ENCODE measurements at places on chromosomes 12 and 14. TPM values are rescaled to one million over a fixed set of nuclear protein-coding genes. Genes with fewer than 3 reads are reported as not detected.

Gene TC2N
- total RNA-seq: 1.4 TPM

Gene AMDHD1
- total RNA-seq: not detected

Gene GLRX5
- 40.3 TPM for total RNA-seq

Gene CLEC7A
- not detected for total RNA-seq

Gene CCDC197
- not detected for total RNA-seq

DNA sequence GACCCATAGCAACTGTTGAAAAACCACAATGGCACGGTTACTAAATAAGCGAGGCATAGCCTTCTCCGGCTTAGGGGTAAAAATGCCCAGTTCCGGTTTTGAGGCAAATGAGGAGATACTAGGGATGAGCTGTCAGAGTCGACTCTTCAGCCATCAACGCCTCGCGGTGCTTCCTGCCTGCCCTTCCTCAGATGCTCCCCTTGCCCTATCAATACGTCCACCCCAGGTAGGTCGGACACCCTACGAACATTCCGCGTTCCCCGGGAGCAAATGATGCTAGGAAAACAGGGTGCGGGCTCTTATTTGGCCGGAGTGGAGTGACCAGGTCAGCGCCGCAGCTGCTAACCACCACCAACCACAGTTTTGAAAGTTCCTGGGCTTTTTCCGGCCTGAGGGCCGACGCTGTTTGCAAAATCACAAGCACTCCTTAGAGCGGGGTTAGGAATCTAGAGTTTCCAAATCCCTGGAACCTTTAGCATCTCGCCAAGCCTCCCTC lies 1.2 kb downstream of the SRSF9 start:
- H3K36me3 ChIP-seq: peaks cover 25% of the 10 kb centered on the region
- DNase-seq: peak; percentile 60
- peak overlapping the region; percentile 93 for H3K27ac ChIP-seq
- peaks cover 10% of the 10 kb centered on the region for H3K4me1 ChIP-seq

DNA sequence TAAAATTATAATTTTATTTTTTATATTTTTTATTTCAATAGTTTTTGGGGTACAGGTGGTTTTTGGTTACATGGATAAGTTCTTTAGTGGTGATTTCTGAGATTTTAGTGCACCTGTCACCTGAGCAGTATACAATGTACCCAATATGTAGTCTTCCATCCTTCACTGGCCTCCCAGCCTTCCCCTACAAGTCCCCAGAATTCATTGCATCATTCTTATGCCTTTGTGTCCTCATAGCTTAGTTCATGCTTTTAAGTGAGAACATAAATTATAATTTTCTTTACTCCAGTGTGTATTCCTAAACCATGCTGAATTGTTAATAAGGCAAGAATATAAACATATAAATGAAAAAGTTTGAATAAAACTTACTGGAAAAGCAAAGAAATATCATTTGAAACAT lies 19.1 kb upstream of the NFKBIA start:
- no peak overlapping the region for H3K27ac ChIP-seq
- H3K4me3 ChIP-seq: no peak overlapping the region
- no peaks in the 10 kb centered on the region for H3K36me3 ChIP-seq
- DNase-seq: no peak
